Lower lobe of right lung (tissue), 2 donors: ENCODE measurements at places on chromosomes 1 and 21. TPM values are rescaled to one million over a fixed set of nuclear protein-coding genes. Genes with fewer than 3 reads are reported as not detected.
A peak's percentile ranks its signal among the peaks of the same experiment; 100 is the strongest.

GRCh38 chr1:223771814-223772770 lies 59.8 kb downstream of the CAPN2 start:
- DNase-seq, result peak; percentile 67

GRCh38 chr21:24895885-24896734 lies 711.2 kb downstream of the MRPL39 start:
- no peak for DNase-seq

GRCh38 chr1:67072749-67073148 lies 18.8 kb upstream of the SLC35D1 start:
- DNase-seq, result no peak

DNA sequence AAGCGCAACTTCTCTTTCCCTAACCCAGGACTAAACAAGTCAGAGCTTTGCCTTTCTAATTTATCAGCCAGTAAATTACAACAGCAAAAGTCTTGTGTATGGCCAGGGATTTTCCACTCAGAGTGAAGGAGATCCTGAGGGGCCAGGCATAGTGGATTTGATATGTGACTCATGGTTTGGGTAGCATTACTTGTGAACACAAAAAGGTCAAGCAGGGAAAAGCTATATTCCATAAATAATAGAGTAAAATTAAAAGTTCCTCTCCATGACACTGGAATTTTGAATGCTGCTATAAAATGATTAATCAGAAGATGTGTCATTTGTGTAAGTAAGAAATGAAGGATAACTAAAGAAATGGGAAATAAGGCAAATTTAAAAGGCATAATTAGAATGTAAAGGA lies 284.8 kb downstream of the HLX start:
- no peak for DNase-seq

DNA sequence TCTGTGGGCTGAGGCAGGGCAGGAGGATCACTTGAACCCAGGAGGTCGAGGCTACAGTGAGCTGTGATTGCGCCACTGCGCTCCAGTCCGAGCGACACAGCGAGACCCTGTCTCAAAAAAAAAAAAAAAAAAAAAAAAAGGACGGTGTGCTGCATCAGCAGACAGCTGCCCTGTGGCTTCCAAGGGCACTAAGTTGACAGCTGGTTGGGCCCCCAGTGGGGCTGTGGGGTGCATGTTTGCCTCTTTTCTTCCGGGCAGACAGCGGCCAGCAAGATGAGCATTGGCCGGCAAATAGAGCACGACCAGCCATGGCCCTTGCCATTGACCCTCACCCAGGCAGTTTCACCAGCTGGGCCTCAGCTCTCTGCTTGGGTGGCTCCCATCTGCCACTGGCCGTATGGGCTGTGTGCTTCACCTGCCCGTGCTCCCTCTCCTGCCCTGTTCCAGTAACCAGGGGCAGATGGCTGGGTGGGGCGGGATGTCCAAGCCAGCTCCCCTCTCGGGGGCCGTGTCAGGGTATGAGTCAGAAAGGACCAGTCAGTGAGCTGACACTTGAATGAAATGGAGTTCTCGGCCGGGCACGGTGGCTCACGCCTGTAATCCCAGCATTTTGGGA lies 12.3 kb upstream of the SLC25A34 start:
- DNase-seq, result no peak

GRCh38 chr1:230165536-230165935 lies 98.5 kb downstream of the GALNT2 start:
- no peak for DNase-seq

GRCh38 chr1:11935057-11935412 lies 518 bp downstream of the PLOD1 start:
- no peak for DNase-seq

GRCh38 chr21:44913425-44914175 lies 7.1 kb downstream of the ITGB2 start:
- DNase-seq, result peak; percentile 40

GRCh38 chr1:210099921-210100320 lies 132.7 kb upstream of the SERTAD4 start:
- DNase-seq, result no peak

GRCh38 chr1:164363980-164364379 lies 195.0 kb upstream of the PBX1 start:
- no peak for DNase-seq

DNA sequence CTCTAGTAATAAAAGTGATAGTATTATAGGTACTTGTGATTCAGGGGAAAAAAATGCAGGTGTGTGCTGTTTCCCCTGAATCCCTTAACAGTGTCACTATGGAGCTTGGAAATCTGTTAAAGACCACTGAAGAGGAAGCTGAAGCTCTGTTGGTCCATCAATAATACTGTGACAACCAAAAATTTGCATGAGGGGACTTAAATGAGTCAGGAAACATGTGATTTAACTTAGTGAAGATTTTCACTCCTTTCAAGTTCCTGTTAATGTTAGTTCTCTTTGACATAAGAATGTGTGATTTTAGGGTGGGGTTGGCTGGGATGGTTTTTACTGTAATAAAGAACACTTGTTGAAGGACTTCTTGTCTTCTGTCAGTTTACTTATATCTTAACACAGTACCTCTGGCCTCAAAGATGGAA lies 32.0 kb downstream of the VANGL2 start:
- no peak for DNase-seq

DNA sequence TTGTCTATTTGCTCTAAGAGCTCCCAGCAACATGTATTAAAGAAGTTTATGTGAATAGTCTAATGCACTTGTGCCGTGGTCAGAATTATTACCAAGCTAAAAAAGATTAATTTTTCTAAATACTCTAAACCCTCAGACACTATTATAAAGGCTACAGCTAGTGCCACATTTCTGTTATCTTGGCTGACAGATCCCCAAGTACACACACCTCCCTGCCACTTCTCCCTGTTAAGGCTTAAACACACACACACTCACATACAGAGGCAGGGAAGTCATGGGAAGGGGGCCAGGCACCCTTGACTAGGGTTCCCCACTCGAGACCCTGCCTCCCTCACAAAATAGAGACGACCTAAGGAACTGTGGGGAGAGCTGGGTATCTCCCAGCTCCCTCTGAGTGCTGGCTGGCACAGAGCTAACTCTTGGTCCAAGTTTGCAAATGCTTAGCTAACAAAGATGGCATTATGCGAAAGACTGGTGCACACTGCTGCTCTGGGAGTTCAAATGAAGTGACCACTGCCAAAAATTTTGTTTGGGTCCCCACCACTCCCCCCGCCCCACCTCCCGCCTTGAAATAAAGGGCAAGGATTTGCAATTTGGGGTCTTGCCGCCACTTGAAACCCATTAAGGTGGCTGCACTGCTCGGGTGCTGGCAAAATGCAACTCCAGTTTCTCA lies 9.8 kb downstream of the SSBP3 start:
- no peak for DNase-seq

DNA sequence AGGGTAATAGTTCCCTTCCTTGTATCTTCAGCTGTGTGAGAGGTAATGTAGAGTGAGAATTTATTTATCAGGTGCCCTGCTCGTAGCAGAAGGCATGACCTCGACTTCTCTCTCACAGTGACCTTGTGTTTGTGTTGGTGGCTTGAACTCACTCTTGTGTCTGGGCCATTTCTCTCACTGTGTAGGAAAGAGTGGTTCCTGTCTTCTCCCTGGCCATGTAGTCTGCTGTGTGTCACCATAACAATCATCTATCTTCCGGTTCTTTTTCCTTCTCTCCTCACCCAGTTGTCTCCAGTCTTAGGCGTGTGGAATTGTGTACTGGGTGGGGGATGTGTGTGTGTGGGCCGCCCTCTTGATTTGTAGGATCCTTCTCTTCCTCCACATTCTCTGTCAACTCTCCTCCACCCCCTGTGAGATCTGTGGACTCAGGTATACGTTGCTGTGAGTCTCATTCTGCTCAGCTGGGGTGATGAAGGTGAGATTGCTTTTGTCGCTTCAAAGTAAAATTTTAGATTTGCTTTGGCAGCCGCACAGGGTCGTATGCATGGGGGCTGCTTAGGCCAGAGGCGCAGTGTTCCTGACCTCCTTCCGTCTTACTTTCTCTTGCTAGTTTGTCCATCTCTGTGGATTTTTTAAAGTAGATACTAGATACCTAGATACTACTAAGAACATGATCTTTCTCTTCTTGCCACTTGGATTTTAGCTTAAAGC lies 31.6 kb downstream of the MAPKAPK2 start:
- no peak for DNase-seq

- DNase-seq, result no peak
Measured at GRCh38 chr21:34707876-34708325, 39.1 kb downstream of the CLIC6 start.

DNA sequence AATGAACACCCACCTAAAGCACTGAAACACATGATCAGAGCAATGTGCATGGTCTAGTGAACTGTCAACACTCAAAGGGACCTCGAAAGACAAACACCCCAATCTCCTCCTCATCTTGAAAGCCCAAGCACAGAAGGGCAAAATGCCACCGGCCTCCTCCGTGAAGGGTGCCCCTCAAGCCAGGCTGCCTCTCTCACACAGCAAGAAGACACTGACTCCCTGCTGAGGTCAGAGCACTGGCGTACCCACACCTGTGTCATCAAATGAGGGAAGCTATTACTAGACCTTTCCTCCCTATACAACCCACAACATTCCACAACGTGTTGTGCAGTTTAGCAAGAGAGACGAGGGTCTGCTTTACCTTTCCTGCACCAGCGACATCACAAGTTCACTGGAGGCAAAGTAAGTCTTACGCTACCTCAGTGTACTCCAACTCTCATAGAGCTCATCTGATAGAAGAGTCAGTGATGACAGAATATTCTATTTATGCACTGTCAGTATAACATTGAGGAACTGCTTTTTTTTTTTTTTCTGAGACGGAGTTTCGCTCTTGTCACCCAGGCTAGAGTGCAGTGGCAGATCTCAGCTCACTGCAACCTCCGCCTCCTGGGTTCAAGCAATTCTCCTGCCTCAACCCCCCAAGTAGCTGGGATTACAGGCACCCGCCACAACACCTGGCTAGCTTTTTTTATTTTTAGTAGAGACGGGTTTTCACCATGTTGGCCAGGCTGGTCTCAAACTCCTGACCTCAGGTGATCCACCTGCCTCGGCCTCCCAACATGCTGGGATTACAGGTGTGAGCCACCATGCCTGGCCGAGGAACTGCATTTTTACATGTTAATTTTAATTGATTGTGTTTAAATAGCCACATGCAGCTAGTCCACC lies 3.3 kb downstream of the SH3BP5L start:
- no peak for DNase-seq

- no peak for DNase-seq
Measured at GRCh38 chr1:54176621-54177327, 23.1 kb downstream of the CYB5RL start.

GRCh38 chr1:42449256-42449655 lies 6.6 kb downstream of the ZMYND12 start:
- no peak for DNase-seq

Gene CHRNB2
- not detected for total RNA-seq

Gene KCNA3
- 19.4 TPM for total RNA-seq

Gene CHRM3
- 6.0 TPM for total RNA-seq

Gene BTG2
- total RNA-seq, result 96.7 TPM

Gene AMY2A
- total RNA-seq, result not detected
